ENCODE measurements at places on chromosomes 12 and 14.
A peak's percentile ranks its signal among the peaks of the same experiment; 100 is the strongest.

- no peak for DNase-seq
These were observed 3.0 kb downstream of the SMIM10L1 start for GRCh38 chr12:11174022-11174421.

- no peak for DNase-seq
These were observed 3.5 kb downstream of the FMNL3 start for GRCh38 chr12:49703647-49704137.

DNA sequence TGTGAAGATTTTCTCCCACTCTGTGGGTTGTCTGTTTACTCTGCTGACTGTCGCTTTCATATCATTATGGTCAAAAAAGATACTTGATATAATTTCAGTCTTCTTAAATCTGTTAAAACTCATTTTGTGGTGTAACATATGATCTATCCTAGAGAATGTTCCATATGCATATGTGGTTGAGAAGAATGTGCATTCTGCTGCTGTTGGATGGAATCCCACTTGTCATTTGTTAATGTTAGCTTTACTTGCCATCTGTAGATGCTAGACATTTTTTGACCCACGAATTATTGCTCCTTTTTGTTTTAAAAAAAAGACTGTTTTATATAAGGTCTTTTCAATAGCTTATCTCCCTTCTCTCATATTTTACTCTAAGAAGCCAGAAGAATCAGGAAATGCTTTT, 26.3 kb upstream of the OR5AU1 start:
- no peak for DNase-seq

DNA sequence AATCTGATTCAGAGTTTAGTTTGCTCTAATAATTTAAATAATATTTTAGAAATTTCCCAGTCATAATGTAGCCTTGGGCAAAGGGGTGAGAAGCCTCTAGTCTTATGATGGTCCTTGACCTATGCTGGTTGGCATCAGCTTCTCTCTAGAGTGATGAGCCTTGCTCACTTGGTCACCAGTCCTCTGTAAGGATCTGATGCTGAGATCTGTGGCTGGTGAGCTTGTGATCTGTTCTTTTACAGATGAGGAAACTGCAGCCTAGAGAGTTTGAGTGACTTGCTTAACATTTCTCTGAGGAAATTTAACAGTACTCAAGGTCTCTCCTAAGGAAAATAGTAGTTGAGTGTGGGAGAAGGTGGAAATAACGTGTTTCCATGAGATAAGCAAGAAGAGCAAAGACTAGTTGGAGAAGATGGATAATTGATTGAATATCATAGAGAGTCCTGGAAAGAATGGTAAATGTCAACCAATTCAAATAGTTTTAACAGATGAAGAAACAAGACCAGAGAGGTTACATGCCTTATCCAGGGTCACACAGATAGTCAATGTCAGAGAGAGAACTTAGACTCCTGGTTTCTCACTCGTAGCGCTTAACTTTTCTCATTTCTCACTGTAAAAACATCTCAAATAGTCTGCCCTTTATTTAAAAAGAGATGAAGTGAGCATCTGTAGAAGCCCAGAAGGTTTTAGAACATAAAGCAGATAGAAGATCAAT, 89.7 kb upstream of the ETV6 start:
- no peak for DNase-seq

DNA sequence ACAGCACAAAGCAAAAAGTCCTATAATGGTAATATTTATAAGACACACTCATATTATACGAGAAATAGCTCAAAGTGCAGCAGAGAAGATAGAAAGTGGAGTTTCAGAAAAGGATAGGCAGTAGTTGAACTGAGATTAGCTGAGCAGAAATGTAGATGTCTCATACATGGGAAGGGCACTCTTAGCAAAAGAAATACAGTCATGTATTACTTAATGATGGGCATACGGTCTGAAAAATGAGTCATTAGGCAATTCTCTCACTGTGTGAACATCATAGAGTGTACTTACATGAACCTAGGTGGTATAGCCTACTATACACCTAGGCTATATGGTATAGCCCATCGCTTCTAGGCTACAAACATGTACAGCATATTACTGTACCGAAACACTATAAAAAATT, 671.3 kb downstream of the RPS29 start:
- DNase-seq = no peak

GRCh38 chr14:74083784-74084276, 423 bp downstream of the ALDH6A1 start:
- DNase-seq = no peak

DNA sequence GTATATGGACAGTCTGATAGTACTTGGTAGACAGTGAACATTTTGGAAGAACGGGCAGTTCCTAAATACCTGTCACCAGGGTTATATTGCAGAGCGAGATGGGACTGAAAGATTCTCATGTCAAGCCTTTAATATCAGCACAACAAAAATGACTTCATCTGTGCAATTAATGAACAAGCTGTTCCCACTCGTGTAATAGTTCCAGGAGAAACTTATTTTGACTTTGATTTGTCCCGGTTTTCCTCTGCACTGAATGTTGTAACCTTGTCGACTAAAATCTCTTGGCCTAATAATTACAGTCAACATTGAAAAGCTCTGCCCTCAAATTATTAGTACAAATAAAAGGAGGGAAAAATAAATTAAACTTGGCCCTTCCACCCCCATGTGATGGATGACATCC, 79.5 kb downstream of the WASHC3 start:
- no peak for DNase-seq

DNA sequence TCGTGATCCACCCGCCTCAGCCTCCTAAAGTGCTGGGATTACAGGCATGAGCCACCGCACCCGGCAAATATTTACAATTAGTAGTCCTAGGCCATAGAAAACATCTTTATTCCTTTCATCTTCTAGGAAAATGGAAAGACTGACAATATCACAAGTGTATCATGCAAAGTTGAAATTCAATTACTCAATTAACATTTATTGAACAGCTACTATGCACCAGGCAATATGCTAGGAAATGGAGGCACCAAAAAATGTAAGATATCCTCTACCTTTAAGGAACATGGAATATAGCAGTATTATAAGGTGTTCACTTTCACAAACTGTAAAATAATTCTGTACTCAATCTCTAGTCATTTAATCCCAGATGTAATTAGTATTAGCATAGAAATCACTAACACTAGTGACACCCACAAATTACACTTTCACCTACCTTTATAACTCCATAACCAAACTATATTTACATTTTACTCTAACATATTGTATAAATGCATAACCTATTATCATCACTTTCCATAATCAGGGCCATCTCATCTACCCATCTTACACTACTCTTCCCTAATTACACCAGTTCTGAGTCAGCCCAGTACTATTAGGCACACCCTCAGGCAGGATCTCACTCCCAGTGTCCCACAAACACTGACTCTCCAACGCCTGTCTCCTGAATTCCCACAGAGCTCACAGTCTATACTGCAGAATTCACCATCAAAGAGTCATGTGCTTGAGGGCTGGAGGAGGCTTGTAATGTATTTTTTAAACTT, 10.4 kb downstream of the CORO1C start:
- DNase-seq = no peak

DNA sequence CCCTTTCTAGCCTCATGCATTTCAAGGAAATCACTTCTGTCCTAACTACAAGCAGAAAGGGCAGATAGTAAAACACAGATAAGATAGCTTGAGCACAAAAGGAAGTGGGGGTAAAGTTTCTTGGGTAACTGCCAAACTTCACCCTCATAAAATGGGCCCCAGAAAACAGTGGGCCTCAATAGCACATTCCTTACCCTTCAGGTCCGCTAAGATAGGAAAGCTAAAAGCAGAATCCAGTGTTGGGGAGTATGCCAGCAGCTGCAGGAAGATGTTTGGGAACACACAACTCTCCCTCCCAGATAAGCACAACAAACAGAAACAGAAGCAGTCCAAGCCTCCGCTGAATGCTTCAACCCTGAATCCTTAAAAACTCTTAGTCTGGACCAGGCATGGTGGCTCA, 110.9 kb upstream of the MGAT4C start:
- DNase-seq = peak; percentile 46

- no peak for DNase-seq
These were observed 327.7 kb downstream of the LRIG3 start for GRCh38 chr12:58592475-58593207.

GRCh38 chr12:1660304-1661187, 30.3 kb upstream of the ADIPOR2 start:
- DNase-seq = no peak

DNA sequence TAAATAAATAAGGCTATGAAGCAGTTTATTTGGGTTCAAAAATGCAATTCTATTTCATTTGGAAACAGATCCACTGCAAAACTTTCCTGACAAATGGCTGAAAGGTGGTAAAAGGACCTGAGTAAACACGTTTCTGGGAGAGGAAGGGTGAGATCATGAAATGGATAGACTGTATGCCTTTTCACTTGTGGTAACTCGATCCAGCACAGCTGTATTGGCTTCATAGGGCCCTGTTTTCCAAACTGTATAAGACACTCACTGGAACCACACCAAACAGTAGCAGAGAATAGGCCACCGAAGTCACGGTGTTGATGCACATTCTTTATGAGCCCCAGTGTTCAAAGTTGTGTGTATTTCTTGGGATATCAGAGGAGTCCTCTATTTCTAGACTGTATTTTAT, 325.2 kb upstream of the DIO2 start:
- DNase-seq = no peak

All from CMK (cell line).